ENCODE measurements at places on chromosomes 1 and 21.

GRCh38 chr1:82614090-82614489 lies 813.4 kb downstream of the ADGRL2 start:
- no peak for DNase-seq

- DNase-seq = no peak
Observed at GRCh38 chr1:24207709-24208108, 20.6 kb upstream of the IFNLR1 start.

- DNase-seq = no peak
Observed at GRCh38 chr1:3094863-3095780, 26.1 kb downstream of the PRDM16 start.

DNA sequence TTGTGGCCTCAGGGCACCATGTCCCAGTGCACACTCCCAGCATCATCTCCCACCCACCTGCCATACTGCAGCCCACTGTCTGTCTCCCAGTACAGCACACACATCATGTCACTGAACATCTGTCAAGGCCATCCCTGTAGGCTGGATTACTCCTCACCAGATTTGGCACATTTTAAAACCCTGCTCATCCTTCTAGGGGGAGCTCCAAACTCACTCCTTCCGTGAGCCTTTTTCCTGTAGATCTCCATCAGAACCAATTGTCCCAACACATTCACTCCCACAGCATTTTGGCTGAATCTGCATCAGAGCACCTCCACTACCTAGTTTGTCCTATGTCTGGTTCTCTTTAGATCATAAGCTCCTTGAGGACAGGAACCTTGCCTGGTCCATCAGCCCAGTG lies 58.6 kb upstream of the GRIK3 start:
- DNase-seq = no peak

DNA sequence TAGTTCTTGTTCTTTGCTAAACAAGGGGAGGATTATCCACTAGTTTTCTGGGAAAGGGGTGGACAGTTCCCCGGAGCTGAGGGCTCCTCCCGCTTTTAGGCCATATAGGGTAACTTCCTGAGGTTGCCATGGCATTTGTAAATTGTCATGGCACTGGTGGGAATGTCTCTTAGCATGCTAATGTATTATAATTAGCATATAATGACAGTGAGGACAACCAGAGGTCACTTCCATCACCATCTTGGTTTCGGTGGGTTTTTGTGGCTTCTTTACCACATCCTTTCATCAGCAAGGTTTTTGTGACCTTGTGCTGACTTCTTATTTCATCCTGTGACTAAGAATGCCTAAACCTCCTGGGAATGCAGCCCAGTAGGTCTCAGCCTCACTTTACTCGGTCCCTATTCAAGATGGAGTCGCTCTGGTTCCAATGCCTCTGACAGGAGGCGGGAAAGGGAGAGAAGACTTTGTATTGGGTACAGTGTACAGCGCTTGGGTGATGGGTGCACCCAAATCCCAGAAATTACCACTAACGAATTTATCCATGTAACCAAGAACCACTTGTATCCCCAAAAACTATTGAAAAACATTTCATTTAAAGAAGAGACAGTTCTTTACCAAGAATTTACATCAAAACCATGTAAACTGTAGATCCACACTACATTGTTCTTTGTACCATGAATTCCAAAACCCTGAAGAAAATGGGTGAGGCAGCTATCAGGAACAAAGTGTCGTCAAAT lies 8.7 kb upstream of the SLC2A5 start:
- DNase-seq = no peak

DNA sequence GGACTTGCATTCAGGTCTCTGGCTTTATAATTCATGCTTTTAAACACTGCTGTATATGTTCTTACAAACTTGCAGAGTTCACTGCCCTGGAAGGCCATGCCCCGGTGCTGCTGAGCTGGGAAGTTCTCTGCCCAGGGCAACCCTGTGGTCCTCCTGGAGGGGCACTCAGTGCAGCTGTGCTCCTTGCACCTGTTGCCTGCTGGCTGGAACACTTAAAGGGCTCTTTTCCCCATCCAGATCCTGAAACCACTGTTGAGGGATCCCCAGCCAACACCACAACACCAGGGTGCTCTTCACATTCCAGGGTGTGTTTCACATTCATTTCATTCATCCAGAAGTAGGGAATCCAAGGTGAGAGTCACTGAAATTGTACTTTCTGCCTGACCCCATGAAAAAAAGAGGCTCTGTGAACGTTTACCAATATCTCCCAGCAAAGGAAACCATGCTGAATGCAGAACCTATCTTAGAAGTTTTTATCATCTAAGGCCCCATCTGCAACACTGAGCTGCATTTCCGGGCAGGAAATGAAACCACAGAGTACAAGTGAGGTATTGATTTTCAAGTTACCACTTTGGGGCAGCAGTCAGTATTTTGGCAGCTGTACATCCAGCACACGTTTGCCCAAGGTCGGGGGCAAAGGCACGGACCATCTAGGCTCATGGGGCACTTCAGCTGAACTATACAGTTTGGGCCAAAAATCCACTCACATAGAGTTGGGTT lies 16.4 kb upstream of the KIAA0040 start:
- peak; percentile 38 for DNase-seq

DNA sequence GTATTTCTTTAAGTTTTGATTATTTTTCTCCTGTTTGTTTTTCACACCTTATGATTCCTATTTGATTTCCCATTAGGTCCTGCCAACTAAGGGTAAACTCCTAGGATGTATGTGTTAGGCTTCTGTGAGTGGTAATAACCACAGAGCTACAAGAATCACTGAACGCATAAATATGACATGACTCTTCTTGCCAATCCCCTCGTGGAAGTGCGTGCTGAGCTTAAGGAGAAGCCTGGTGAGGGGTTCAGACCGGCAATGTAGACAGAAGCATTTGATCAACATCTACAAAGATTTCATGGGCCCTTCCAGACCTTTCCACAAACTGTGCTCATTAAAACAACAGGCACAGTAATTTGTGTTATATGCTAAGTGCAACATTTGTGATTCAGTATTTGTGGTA lies 273.8 kb upstream of the SNX7 start:
- no peak for DNase-seq

DNA sequence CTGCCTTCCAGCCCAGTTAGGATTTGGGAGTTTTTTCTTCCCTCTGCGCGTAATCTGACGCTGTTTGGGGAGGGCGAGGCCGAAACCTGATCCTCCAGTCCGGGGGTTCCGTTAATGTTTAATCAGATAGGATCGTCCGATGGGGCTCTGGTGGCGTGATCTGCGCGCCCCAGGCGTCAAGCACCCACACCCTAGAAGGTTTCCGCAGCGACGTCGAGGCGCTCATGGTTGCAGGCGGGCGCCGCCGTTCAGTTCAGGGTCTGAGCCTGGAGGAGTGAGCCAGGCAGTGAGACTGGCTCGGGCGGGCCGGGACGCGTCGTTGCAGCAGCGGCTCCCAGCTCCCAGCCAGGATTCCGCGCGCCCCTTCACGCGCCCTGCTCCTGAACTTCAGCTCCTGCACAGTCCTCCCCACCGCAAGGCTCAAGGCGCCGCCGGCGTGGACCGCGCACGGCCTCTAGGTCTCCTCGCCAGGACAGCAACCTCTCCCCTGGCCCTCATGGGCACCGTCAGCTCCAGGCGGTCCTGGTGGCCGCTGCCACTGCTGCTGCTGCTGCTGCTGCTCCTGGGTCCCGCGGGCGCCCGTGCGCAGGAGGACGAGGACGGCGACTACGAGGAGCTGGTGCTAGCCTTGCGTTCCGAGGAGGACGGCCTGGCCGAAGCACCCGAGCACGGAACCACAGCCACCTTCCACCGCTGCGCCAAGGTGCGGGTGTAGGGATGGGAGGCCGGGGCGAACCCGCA lies at the start of gene PCSK9:
Gene PCSK9 (plus strand): TSS at position 207 of the 741 bp plus-strand sequence. CDS start 290 bp downstream, at position 497.
- DNase-seq = no peak

DNA sequence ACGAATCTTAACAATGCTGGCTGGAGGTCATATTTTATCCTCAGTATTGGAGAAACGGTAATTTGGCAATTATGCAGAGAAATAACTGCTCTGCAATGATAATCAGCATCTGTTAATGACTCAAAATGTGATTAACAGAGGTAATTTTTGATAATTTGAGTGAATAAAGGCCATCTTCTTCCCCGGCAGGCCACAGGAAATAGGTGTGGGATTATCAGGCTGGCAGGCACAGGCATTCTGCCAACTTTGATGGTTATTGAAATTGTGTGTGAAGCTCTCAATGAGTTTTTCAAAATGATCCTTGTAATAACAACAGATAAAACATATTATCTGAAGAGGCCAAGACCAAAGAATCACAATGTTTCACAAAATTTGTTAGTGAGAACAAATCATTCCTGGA lies 309.0 kb downstream of the PTGER3 start:
- DNase-seq = no peak

- no peak for DNase-seq
Observed at GRCh38 chr1:61539720-61540462, 185.1 kb downstream of the TM2D1 start.

DNA sequence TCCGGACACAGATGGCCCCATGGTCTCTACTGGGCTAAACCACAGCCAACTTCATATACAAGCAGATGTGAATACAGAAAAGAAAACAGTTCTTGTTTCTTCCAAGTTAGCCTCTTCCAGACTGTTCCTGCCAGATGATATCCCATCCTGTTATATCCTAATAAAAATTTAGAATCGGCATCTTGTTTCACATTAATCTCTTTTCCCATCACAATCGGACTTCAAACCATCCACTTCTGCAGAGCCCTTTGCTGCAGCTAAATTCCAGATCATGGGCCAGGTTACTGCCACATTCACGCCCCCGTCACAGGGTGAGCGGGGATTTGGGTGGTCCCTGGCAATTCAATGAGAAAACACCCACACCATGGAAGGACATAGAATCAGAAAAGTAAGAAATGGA lies 57.2 kb downstream of the NPHP4 start:
- no peak for DNase-seq

GRCh38 chr1:48099072-48099773 lies 102.0 kb upstream of the TRABD2B start:
- no peak for DNase-seq

DNA sequence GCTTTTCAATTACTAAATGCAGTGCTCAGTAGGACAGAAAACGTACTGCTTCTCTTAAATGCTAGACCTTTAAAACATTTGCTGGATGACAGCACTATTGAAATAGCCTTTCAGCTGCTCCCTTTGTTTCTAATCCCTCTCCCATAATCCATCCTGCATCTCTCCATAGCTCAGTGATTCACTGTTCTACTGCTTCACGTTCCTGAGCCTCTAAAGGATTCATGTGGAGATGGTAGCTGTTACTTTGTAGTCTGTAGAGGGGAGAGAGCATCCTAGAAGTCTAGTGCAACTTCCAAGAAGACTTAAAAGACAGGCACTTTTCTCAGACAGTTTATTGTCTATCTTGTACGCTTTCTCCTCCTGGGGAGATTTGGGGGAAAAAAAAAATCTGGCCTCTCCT lies 51.4 kb downstream of the LRRC8B start:
- no peak for DNase-seq

- no peak for DNase-seq
Observed at GRCh38 chr1:27118440-27118689, 36.6 kb downstream of the SLC9A1 start.

- no peak for DNase-seq
Observed at GRCh38 chr21:27622631-27623030, 655.7 kb upstream of the ADAMTS5 start.

GRCh38 chr1:183039985-183040447 lies 16.8 kb downstream of the LAMC1 start:
- no peak for DNase-seq

- DNase-seq = no peak
Observed at GRCh38 chr1:64282351-64282750, 78.9 kb downstream of the UBE2U start.

GRCh38 chr21:41950941-41951351 lies 2.9 kb downstream of the C2CD2 start:
- DNase-seq = no peak

DNA sequence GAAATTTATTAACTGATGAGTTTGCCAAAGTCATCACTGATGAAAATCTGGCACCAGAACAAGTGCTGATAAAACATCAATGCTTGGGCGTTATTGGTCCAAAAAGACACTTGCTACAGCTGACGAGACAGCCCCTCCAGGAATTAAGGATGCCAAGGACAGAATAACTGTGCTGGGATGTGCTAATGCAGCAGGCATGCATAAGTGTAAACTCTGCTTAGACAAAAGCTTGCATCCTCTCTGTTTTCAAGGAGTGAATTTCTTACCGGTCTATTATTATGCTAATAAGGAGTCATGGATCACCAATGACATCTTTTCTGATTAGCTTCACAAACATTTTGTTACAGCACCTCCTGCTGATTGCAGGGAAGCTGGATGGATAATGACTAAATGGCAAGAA lies 402.0 kb downstream of the LTN1 start:
- no peak for DNase-seq

DNA sequence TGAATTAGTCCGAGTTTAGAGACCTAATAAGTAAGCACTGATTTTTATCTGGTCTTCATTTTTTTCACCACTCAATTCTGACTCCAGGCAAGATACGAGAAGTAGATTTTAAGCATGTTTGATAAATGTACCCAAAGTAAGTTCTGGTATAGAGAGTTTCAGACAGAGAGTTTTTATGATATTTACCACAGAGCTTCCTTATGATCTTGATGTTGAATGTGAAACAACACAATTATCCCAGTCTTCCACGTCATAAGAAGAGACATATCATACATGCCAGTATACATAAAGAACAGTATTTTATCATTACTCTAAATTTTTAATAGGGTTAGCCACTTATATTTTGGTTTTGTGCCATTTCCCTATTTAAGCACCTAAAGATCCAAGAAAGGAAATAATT lies 7.8 kb upstream of the NCMAP start:
- no peak for DNase-seq

DNA sequence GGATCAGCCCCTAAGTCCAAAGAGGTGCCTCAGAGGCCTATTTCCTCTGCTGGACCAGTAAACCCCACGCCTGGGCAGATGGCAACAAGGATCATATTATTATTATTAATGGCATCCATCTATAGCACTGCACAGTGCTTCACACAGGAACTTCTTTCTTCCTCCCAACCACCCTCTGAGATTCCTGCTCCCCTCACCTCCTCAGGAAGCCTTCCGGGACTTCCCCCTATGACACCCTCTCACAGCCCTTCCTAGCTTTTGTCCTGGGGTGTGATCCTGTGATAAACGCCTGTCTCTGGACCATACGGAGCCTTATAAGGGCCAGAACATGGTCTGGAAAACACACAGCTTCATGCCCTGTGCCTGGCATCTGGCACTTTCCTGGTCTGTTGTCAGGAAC lies 3.2 kb downstream of the FBXO2 start:
- no peak for DNase-seq

- DNase-seq = peak; percentile 36
Observed at GRCh38 chr1:158951956-158952355, 20.6 kb downstream of the PYHIN1 start.

Measured in memory B cell (primary cell).